ENCODE measurements at places on chromosomes 16 and 17.
A peak's percentile ranks its signal among the peaks of the same experiment; 100 is the strongest.

GRCh38 chr16:80344570-80344969, 196.2 kb upstream of the DYNLRB2 start:
- DNase-seq, result no peak

GRCh38 chr16:12869698-12870427, 31.5 kb upstream of the SHISA9 start:
- DNase-seq, result no peak

DNA sequence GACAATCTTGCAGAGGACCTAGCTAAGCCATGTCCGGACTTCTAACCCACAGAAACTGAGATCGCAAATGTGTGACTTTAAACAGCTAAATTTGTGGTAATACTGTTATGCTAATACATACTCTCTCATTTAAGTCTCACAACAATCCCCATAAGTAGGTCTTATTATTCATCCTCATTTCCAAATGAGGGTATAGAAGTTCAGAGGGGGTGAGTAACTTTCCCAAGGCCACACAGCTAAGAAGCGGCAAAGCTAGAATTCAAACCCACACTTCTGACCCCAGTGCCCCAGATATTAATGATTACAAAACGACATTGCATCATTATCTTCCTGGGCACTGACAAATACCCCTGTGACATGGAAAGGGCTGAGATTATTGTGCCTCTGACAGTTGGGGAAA, 81.4 kb downstream of the CNGB1 start:
- DNase-seq, result no peak

GRCh38 chr16:86107215-86107825, 208.4 kb downstream of the IRF8 start:
- no peak for DNase-seq

GRCh38 chr16:15897121-15897780, 8.8 kb upstream of the CEP20 start:
- DNase-seq, result no peak

- DNase-seq, result no peak
These were observed 8.3 kb downstream of the PIPOX start for GRCh38 chr17:29051194-29051593.

- no peak for DNase-seq
These were observed 19.6 kb upstream of the SREBF1 start for GRCh38 chr17:17856386-17856785.

- no peak for DNase-seq
These were observed 74.6 kb downstream of the CMC2 start for GRCh38 chr16:80931801-80932707.

DNA sequence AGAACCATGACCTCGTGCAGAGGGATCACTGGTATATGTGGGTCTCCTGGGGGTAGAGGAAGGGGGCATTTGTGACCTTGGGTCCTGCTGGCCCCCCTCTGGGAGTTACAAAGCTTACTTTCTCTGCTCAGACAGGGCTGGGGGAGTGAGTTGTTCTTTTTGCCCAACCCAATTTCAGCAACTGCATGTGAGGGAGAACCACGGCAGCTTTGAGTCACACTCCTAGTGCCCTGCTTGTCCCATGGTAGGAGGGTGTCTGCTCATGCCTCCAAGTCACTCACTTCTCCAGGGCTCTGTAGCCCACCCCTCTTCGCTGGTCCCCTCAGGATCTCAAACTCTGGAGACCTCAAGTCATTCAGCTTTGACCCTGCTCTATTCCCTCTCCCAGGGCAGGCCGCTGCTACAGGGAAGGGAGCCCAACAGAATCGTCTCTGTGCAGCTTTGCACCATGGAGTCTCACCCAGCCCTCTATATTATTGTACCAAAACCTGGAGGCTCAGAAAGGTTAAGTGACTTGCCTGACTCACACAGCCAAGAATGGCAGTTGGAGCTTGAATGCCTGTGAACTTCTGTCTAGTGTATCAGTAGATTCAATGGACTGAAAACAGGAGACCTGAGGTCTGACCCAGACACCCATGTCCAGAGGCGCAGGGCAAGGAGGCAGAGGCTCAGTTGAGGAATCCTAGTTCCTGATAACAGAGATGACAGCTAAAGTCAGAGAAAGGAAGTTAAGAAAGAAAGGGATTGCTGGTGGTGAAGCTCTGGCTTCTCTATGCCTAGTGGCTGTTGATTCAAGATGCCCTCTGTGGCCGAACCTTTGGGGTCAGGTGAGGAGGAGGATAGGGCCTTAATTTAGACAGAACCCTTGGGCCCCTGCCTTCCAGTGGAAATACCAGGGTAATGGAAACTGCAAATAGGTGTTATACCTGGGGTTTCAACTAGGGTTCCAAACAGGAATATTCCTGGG, 14.6 kb upstream of the ETV4 start:
- DNase-seq, result no peak

DNA sequence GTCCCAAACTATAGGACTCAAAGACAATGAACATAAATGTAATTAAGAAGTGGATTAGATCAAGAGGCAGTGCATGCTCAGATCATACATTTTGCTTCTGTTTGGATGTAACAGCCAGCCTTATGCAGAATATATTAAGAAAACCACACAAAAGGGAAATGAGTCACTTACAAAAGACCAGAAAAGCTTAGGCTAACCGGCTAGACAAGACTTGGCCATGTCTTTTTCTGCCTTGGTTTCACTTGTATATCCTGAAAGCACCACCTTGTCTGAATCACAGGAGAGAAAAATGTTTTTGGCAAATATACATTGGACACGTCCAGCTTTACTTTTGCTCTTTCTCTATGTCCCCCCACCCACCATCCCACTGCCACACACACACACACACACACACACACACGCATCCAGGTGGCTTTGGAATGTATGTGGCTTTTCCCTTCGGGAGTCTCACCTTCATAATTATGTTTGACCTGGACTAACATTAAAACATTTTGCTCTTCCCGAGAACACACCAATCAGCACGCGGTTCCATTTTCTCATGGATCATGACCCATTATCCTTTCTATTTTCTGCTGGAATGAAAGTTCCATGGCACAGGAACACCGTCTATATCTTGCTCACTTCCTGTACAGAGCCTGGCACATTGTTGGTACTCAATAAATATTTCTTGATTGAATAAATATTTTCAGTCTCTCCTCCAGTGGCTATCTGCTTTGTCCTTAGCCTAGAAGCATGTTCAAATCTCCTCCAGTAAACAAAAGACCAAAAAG, 64.6 kb downstream of the CDK5R1 start:
- no peak for DNase-seq

DNA sequence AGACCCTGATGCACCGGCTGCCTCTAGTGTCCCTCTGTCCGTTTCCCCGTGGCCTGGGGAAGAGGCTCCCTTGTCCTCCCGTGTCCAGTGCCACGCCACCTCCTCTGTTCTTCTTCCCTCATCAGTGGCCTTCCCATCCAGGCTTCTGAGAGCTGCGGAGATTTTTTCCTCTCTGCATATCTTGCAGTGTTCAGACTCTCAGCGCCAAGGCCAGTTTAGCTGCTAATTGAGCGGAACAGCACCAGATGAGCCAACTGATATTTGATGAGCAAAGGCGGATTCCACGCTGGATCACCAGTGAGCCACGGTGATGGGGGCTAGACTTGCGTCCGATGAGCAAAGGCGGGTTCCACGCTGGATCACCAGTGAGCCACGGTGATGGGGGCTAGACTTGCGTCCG, 257.6 kb downstream of the FOXL1 start:
- no peak for DNase-seq

- no peak for DNase-seq
These were observed 10.6 kb upstream of the RFFL start for GRCh38 chr17:35073991-35074627.

GRCh38 chr16:88747588-88748301, 37.3 kb downstream of the PIEZO1 start:
- peak; percentile 69 for DNase-seq

- DNase-seq, result no peak
These were observed 387 bp upstream of the STARD3 start for GRCh38 chr17:39636587-39636926.

DNA sequence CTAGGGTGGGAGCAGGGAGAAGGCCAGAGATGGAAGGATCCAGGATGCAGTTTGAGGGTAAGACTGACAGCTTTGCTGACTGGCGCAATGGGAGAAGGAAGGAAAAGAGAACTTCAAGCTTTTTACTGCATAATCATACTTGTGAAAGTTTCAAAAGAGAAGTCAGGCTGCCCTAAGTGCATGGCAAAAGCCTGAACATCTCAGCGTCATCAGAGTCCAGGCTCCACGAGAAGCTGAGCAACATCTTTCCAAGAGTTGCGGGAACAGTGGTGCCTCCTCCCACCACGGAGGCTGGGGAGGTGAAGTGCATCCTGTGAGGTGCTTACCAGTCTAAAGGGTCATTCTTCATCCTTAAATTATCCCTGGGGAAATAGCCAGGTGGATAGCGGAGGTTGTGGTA, 26.9 kb upstream of the SLC38A8 start:
- DNase-seq, result no peak

- DNase-seq, result no peak
These were observed 108.5 kb downstream of the CYB561 start for GRCh38 chr17:63337579-63337978.

- no peak for DNase-seq
These were observed 40.2 kb upstream of the METTL16 start for GRCh38 chr17:2551928-2552327.

DNA sequence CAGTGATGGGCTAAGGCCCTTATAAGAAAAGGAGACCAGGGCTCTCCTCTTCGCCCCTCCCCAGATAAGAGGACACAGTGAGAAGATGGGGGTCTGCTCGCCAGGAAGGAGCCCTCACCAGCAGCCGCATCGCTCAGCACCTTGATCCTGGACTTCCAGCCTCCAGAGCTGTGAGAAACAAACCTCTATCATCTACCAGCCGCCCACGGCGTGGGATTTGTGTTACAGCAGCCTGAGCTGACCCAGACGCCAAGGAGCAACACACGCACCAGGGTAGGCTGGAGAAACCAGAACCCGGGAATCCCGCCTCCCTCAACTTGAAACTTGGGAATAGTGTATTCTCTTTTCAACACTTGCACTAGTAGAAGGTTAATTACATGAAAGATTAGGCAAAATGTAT, 4.2 kb upstream of the ZG16B start:
- no peak for DNase-seq

DNA sequence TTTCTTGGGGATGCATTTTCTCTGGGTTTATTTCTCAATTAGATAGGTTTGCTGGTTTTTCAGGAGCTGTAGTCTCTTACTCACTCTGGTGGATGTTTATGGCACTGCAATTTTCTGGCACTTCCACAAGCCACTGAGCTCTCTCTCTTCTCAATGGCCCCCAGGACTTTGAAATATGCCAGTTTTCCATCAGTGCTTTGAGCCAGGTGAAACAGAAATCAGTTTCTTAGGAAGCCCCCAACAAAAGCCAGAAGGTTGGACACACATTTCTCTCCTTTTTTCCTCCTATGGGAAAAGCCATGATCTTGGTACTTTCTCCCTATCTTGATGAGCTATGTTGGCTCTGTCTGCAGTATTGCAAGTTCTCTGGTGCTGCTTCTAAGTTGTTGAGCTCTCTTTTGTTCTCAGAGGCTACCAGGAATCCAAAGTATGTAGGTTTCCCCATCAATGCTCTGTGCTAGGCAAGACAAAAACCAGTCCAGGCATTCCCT, 90.7 kb upstream of the SMIM36 start:
- peak; percentile 24 for DNase-seq

- DNase-seq, result no peak
These were observed 5.9 kb downstream of the ZNF646 start for GRCh38 chr16:31080035-31080629.

- DNase-seq, result no peak
These were observed 201.5 kb downstream of the C16orf95 start for GRCh38 chr16:87115646-87116045.

DNA sequence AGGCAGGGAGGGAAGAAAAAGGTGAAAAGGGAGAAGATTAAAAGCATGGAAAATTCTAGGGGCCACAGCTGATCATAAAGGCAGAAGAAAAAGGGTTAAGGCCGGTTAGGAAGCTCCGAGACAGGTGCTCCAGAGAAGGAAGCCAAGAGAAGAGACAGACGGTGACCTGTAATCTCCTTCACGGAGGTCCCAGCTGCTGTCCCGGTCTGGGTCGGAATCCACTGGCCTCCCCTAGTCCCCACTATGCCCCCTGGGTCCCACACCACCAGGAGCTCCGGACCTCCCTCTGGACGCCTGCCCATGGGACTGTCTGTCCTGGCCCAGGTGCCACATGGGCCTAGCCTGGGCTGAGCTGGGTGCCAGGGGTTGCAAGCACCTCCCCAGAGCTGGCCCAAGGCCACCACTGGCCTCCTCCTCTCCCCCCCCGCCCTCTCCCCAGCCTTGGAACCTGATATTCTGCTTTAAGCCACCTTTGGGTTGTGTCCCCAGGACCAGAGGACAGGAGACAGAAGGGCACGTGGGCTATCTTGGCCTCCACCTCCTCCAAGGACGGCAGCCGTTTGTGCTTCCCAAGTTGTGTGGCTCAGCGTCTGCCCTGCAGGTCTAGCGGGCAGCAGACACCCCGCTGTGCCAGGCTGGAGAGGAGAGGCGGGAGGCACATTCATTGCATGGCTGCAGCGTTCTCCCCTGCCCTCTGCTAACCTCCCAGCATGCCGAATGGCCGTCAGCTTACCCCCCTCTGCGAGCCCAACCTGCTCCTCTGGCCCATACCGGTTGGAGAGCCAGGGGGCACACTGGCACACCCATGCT, 102.4 kb downstream of the ENGASE start:
- DNase-seq, result no peak

- DNase-seq, result no peak
These were observed 398.4 kb upstream of the HSBP1 start for GRCh38 chr16:83409347-83409746.

GRCh38 chr16:273547-274421, 2.0 kb downstream of the RGS11 start:
- no peak for DNase-seq

- no peak for DNase-seq
These were observed 11.1 kb downstream of the LDHD start for GRCh38 chr16:75105306-75106061.

DNA sequence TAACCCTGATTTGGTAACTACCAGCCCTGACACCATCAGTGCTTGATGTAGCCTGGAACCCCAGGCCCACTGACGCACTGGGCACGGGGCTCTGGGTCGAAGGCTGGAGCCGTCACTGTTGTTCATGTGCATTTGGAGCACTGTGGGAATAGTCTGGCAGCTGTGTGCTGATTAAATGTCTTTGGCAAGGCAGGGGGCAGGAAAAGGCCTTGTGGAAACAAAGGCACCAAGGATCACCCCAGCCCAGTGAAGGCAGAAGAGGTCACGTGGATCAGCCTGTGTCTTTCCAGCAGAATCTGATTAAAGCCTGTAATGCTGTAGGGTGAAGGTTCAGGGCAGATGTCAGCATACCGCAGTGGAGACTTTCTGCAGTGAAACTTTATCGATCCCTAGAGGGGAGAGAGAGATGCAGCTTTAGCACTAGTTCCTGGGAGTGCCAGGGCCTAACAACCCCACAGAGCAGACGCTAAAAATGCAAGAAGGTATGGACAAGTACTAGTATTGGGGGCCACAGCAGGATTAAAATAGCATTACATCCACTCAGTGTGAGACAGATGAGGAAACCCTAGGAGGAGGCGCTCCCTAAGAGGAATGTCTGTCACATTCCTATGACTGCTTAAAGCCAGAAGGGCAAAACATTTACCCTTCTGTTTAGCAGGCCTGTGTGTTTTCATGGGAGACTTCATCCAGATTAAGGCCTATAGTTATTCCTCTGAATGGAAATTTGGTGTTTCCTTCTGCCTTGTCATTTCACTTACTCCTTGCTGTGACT, 9.7 kb downstream of the ZNHIT3 start:
- no peak for DNase-seq

GRCh38 chr17:79741751-79742588, 11.2 kb downstream of the ENPP7 start:
- DNase-seq, result peak; percentile 94

GRCh38 chr17:16987830-16988601, 16.1 kb upstream of the TNFRSF13B start:
- DNase-seq, result no peak

Measured in HEK293T (cell line).